ENCODE measurements at places on chromosomes 13 and 19.

DNA sequence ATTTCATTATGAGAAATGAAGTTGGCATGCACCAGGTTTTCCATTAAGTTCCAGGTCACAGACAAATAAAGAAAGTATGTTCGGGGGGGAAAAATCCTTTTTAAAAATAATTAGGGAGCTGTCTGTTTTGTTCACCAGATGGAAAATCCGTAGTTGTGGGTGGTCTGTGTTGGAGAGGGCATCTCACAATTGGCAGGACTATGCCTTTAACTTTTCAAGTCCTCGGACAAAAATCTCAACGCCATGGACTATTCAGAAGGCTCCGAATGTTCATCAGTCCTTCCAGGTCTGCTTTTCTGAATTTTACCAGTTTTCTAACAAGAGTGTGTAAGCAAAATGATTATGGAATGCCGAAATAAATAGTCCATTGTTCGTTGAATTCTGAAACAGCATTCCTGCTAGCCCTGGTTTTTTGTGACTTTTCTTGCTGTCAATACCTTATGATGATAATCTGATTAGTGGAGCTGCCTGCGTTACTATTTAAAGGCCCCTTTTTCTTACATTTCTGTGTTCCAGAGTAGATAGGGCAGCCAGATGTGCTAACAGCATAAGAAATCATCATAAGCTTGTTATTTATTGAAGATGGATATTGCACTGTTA, 146.9 kb downstream of the TM9SF2 start:
- no peak for DNase-seq

GRCh38 chr13:112588490-112589297, 741 bp upstream of the TUBGCP3 start:
- DNase-seq: no peak

- no peak for DNase-seq
Observed at GRCh38 chr19:10995926-10996600, 35.2 kb downstream of the SMARCA4 start.

- DNase-seq: no peak
Observed at GRCh38 chr13:27391471-27391870, 32.9 kb upstream of the GTF3A start.

- no peak for DNase-seq
Observed at GRCh38 chr13:97298816-97299215, 76.7 kb downstream of the MBNL2 start.

- DNase-seq: no peak
Observed at GRCh38 chr13:32162395-32163005, 130.9 kb downstream of the FRY start.

DNA sequence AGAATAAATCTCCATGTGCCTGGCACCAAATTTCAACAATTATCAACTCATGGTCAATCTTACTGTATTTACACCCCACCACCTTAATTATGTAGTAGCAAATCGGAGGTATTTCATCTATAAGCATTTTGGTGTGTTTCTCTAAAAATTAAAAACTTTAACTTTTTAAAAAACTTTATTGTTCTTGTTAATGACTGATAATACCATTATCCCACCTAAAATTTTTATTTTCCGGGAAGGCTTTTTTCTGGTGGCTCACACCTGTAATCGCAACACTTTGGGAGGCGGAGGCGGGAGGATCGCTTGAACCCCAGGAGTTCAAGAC, 453 bp upstream of the PDCD2L start:
- DNase-seq: no peak

- no peak for DNase-seq
Observed at GRCh38 chr19:10503002-10503789, at the start of gene KEAP1. Gene KEAP1 (minus strand): TSS chr19:10503356. CDS start chr19:10500033, 3,323 bp downstream.

GRCh38 chr19:24140099-24140498, 53.1 kb downstream of the ZNF254 start:
- DNase-seq: no peak

GRCh38 chr13:48653472-48653939, at the start of gene CYSLTR2:
Gene CYSLTR2 (plus strand): TSS chr13:48653929. CDS start chr13:48706818, 52,889 bp downstream.
- no peak for DNase-seq

- DNase-seq: no peak
Observed at GRCh38 chr19:4064496-4065260, 2.0 kb downstream of the ZBTB7A start.

DNA sequence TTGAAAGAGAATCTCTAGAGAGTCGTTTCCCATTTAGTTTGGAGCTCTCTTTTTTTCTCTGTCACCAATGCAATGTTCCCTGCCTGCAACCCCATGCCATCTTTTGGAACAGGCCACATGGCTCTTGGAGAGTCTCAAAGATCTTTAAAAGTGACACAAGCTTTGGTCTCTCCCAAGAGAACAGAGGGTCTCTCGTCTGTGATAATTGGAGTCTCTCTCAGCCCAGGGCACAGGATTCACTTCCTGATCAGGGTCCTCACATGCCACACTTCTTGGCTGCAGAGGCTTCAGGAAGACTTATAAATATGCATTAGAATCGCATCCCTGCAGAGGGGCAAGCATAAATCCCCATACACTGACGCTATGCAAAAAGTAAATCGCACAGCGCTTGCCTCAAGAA, 240.5 kb downstream of the IRS2 start:
- DNase-seq: no peak
